Neural crest cell (in vitro differentiated cells): ENCODE measurements at places on chromosomes 16 and 17. TPM values are rescaled to one million over a fixed set of nuclear protein-coding genes. Genes with fewer than 3 reads are reported as not detected.

CORO1A gene
- 25.2 and 25.8 TPM in 2 replicates for total RNA-seq

PDILT gene
- not detected in 2 replicates for total RNA-seq

DNA sequence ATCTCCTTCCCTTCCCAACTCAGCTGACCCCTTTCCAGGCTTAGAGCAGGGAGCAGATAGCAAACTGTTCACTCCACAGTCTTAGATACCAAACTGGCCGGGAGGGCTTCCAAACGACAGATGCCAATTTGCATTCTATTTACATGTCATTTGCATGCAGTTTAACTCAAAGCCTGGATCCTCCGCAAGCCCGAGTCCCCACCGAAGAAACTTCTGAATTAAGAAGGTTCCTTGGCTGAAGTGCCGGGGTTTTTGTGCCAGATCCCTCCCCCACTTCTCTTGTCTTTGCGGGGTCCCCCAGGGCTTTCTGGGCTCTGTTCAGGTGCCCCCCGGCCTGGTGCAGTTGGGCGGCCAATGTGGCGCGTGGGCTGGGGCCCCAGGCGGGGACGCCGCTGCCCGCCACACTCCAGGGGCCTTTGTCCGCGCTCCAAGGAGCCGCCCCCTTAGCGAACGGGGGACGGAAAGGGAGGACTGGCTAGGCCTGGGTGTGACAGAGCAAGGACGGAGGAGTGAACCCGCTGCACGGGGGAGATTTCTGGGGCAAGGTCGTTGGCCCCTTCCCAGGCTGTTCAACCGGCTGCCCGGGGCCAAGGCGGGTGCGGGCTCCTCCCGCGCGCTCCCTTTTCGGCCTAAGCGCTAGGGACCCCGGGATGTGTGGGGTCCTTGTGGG, 1.2 kb downstream of the GPRC5B start:
- peak; percentile 55 for DNase-seq

DNA sequence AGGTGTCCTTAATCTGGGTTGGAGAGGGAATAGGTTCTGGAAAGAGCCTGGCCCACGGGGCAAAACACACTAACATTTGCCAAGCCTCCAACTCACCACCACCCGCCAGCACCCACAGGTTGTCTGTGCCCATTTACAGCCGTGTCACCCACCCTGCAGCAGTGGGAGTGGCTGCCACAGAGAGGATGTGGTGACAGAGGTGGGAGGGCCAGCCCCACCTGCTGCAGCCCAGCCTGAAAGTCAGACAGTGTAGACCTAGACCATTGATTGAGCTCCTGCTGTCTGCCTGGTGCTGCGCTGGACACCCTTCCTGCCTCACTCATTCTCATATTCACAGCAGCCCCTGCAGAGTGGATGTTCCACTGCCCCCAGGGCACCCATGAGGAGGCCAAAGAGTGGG, 44.7 kb downstream of the IL21R start:
- no peak for DNase-seq
